Myometrial cell (primary cell): ENCODE measurements at places on chromosomes 2 and 18. TPM values are rescaled to one million over a fixed set of nuclear protein-coding genes. Genes with fewer than 3 reads are reported as not detected.

Gene CRYGC
- total RNA-seq: not detected in 2 replicates

Gene HJURP
- total RNA-seq: 22.0 and 23.1 TPM in 2 replicates

Gene ANAPC1
- 40.4 and 63.4 TPM in 2 replicates for total RNA-seq

Gene RESP18
- total RNA-seq: not detected in 2 replicates

Gene FLACC1
- 0.35 TPM in 1 of 2 replicates, not detected in the other for total RNA-seq

Gene ADAM23
- total RNA-seq: 2.7 and 4.0 TPM in 2 replicates

Gene MARCO
- total RNA-seq: not detected in 2 replicates

Gene VIT
- 1.4 and 1.8 TPM in 2 replicates for total RNA-seq

Gene ABCB11
- total RNA-seq: not detected in 2 replicates

Gene MLPH
- total RNA-seq: 39.3 and 40.9 TPM in 2 replicates

Gene OBSL1
- total RNA-seq: 51.3 and 52.1 TPM in 2 replicates

Gene FER1L5
- total RNA-seq: under 0.01 and 0.18 TPM in 2 replicates

Gene GPR39
- 9.2 and 13.5 TPM in 2 replicates for total RNA-seq

Gene FAM110C
- total RNA-seq: not detected in 2 replicates

Gene SAG
- not detected in 2 replicates for total RNA-seq

Gene TCF4
- 34.0 and 34.9 TPM in 2 replicates for total RNA-seq

Gene LOXHD1
- total RNA-seq: not detected in 2 replicates

Gene SNTG2
- total RNA-seq: not detected in 2 replicates

Gene PSD4
- total RNA-seq: 3.2 and 4.6 TPM in 2 replicates

Gene PASK
- total RNA-seq: 4.3 and 6.6 TPM in 2 replicates

Gene ANKAR
- total RNA-seq: 3.2 and 5.2 TPM in 2 replicates

Gene TEX44
- not detected in 2 replicates for total RNA-seq

Gene SFT2D3
- 3.4 and 4.0 TPM in 2 replicates for total RNA-seq

Gene C1QL2
- total RNA-seq: not detected in 2 replicates

Gene DDX18
- total RNA-seq: 37.2 and 39.9 TPM in 2 replicates

Gene DSEL
- 15.9 and 16.7 TPM in 2 replicates for total RNA-seq

Gene FIGLA
- not detected in 2 replicates for total RNA-seq

Gene PER2
- total RNA-seq: 2.7 and 4.0 TPM in 2 replicates

Gene ABCG5
- not detected in 2 replicates for total RNA-seq

Gene ARHGEF4
- 1.2 and 4.8 TPM in 2 replicates for total RNA-seq

Gene VSNL1
- total RNA-seq: not detected in 2 replicates

Gene SPP2
- not detected in 2 replicates for total RNA-seq

Gene SNORC
- total RNA-seq: under 0.01 and 0.18 TPM in 2 replicates

Gene ACADL
- total RNA-seq: not detected in 2 replicates

Gene DAPL1
- total RNA-seq: not detected in 2 replicates

Gene GPAT2
- total RNA-seq: 3.0 and 9.2 TPM in 2 replicates

Gene TCF7L1
- 0.35 and 1.7 TPM in 2 replicates for total RNA-seq

Gene CNRIP1
- total RNA-seq: 30.8 and 44.7 TPM in 2 replicates

Gene GTF2A1L
- total RNA-seq: 1.4 TPM in 1 of 2 replicates, not detected in the other

Gene SFTPB
- under 0.01 TPM in 1 of 2 replicates, not detected in the other for total RNA-seq

Gene COBLL1
- 1.4 and 4.1 TPM in 2 replicates for total RNA-seq

Gene KLHL14
- total RNA-seq: not detected in 2 replicates

Gene AGXT
- total RNA-seq: not detected in 2 replicates

Gene STPG4
- 1.2 TPM in 1 of 2 replicates, not detected in the other for total RNA-seq

Gene CIAO1
- 105 and 129 TPM in 2 replicates for total RNA-seq

Gene TXNL4A
- 59.7 and 75.0 TPM in 2 replicates for total RNA-seq

Gene ASXL3
- total RNA-seq: 0.35 TPM in 1 of 2 replicates, not detected in the other
